ENCODE measurements at places on chromosomes 3 and 15. TPM values are rescaled to one million over a fixed set of nuclear protein-coding genes. Genes with fewer than 3 reads are reported as not detected.

GRCh38 chr3:132029182-132029902, 5.5 kb downstream of the CPNE4 start:
- H3K36me3 ChIP-seq, result no peaks in the 10 kb centered on the region
- DNase-seq, result peak; percentile 83
- H3K4me3 ChIP-seq, result no peak overlapping the region

GRCh38 chr15:99430881-99431401, 134.8 kb upstream of the MEF2A start:
- no peaks in the 10 kb centered on the region for H3K27me3 ChIP-seq
- no peaks in the 10 kb centered on the region for H3K36me3 ChIP-seq
- peak; percentile 66 for DNase-seq
- no peak overlapping the region for H3K4me3 ChIP-seq
- H3K4me1 ChIP-seq, result peaks cover 60% of the 10 kb centered on the region
- no peak overlapping the region for H3K27ac ChIP-seq

DNA sequence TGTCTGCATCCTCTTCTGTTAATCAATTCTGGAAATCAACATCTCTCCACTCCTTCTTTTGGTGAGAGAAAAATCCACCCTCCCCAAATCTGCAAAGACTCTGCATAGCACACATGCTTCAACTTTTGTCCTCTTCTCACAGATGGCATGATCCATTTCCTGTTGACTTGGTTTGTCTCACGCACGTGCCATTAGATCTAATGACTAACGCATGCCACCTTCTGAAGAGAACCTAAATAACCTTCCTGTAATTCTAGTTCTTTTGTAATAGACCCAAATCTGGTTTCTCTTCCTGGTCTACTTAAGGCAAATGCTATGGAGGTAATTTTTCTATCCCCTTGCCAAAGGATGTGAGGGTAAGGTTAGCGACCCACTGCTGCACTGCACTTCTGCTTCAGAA, 51.0 kb upstream of the ATOSA start:
- H3K4me3 ChIP-seq, result no peak overlapping the region
- peaks cover 30% of the 10 kb centered on the region for H3K4me1 ChIP-seq

- H3K27ac ChIP-seq, result peak overlapping the region; percentile 2
- no peak overlapping the region for H3K4me3 ChIP-seq
- peaks cover 8% of the 10 kb centered on the region for H3K36me3 ChIP-seq
- H3K27me3 ChIP-seq, result no peaks in the 10 kb centered on the region
Measured at GRCh38 chr3:111911446-111911845, 52.4 kb downstream of the PHLDB2 start.

DNA sequence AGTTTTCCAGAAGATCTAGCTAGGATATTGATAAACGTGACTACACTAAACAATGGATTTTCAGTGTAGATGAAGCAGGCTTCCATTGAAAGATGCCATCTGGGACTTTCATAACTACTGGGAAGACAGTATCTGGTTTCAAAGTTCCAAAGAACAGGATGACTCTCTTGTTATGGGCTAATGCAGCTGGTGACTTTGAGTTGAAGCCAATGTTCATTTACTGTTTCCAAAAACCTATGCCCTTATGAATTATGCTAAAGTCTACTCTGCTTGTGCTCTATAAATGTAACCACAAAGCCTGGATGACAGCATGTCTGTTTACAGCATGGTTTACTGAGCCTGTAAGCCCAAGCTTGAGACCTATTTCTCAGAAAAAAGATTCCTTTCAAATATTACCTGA, 245.4 kb downstream of the GBE1 start:
- no peak for DNase-seq
- no peaks in the 10 kb centered on the region for H3K4me1 ChIP-seq
- H3K36me3 ChIP-seq, result no peaks in the 10 kb centered on the region
- no peaks in the 10 kb centered on the region for H3K27me3 ChIP-seq

DNA sequence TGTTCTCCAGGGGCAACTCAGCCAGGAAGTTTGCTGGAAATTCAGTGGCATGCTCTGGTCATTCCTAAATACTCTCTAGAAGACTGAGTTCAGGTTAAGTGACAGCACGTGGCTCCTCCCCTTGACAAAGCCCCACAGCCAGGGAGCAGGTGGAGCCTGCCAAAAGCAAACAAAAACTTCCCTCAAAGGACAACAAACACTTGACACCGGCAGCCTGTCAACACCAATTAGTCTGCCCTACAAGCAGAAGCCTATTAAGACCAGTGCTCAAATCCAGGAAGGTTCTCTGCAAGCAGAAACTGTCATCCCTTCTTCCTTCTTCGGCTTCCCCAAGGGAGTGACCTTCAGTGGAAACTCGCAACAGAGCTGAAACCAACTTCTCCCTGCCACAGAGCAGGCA, 5.0 kb downstream of the MEX3B start:
- H3K27ac ChIP-seq, result no peak overlapping the region
- H3K4me3 ChIP-seq, result no peak overlapping the region
- no peaks in the 10 kb centered on the region for H3K36me3 ChIP-seq
- DNase-seq, result no peak
- peaks cover 7% of the 10 kb centered on the region for H3K27me3 ChIP-seq
- peaks cover 26% of the 10 kb centered on the region for H3K4me1 ChIP-seq

DNA sequence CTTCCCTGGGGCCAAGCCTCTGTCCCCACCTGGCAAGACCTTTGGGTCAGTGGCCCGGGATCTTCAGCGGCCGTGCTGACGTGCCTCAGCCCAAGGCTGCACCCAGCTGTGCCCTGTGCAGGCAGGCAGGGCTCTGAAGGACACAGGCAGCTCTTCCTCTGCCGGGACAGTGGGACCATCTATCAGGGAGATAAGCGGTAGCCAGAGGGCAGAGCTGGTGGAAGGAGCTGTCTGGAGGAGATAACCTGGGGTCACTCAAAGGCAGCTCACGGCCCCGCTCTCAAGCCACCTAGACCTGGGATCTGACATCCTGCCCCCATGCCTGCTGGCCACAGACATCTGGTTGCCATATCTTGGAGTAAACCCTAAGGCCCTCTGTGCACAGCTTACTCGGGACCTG, 27.3 kb downstream of the DUSP7 start:
- no peaks in the 10 kb centered on the region for H3K27me3 ChIP-seq
- no peak overlapping the region for H3K4me3 ChIP-seq
- no peaks in the 10 kb centered on the region for H3K36me3 ChIP-seq
- H3K4me1 ChIP-seq, result peaks cover 32% of the 10 kb centered on the region

GRCh38 chr3:32758375-32758753, 59.4 kb upstream of the TRIM71 start:
- H3K27me3 ChIP-seq, result no peaks in the 10 kb centered on the region
- H3K4me3 ChIP-seq, result no peak overlapping the region

GRCh38 chr3:115789481-115789880, 166.2 kb downstream of the GAP43 start:
- peaks cover 8% of the 10 kb centered on the region for H3K4me1 ChIP-seq
- H3K36me3 ChIP-seq, result no peaks in the 10 kb centered on the region
- DNase-seq, result no peak

- peaks cover 20% of the 10 kb centered on the region for H3K4me1 ChIP-seq
- H3K36me3 ChIP-seq, result no peaks in the 10 kb centered on the region
- peak overlapping the region; percentile 5 for H3K27ac ChIP-seq
- H3K27me3 ChIP-seq, result no peaks in the 10 kb centered on the region
- DNase-seq, result no peak
Measured at GRCh38 chr15:48962662-48963523, 826 bp downstream of the SHC4 start.

- no peaks in the 10 kb centered on the region for H3K27me3 ChIP-seq
- no peak overlapping the region for H3K27ac ChIP-seq
- H3K4me3 ChIP-seq, result no peak overlapping the region
- DNase-seq, result no peak
Measured at GRCh38 chr3:40057077-40057476, 247.7 kb downstream of the MYRIP start.

GRCh38 chr3:133475245-133476010, 75.6 kb downstream of the BFSP2 start:
- H3K36me3 ChIP-seq, result no peaks in the 10 kb centered on the region
- no peak overlapping the region for H3K4me3 ChIP-seq
- H3K4me1 ChIP-seq, result peaks cover 35% of the 10 kb centered on the region
- peak overlapping the region; percentile 83 for H3K27ac ChIP-seq

- H3K36me3 ChIP-seq, result no peaks in the 10 kb centered on the region
- peaks cover 4% of the 10 kb centered on the region for H3K27me3 ChIP-seq
- H3K4me3 ChIP-seq, result no peak overlapping the region
- H3K27ac ChIP-seq, result no peak overlapping the region
- no peaks in the 10 kb centered on the region for H3K4me1 ChIP-seq
- DNase-seq, result no peak
Measured at GRCh38 chr15:29632671-29633406, 189.4 kb downstream of the TJP1 start.

DNA sequence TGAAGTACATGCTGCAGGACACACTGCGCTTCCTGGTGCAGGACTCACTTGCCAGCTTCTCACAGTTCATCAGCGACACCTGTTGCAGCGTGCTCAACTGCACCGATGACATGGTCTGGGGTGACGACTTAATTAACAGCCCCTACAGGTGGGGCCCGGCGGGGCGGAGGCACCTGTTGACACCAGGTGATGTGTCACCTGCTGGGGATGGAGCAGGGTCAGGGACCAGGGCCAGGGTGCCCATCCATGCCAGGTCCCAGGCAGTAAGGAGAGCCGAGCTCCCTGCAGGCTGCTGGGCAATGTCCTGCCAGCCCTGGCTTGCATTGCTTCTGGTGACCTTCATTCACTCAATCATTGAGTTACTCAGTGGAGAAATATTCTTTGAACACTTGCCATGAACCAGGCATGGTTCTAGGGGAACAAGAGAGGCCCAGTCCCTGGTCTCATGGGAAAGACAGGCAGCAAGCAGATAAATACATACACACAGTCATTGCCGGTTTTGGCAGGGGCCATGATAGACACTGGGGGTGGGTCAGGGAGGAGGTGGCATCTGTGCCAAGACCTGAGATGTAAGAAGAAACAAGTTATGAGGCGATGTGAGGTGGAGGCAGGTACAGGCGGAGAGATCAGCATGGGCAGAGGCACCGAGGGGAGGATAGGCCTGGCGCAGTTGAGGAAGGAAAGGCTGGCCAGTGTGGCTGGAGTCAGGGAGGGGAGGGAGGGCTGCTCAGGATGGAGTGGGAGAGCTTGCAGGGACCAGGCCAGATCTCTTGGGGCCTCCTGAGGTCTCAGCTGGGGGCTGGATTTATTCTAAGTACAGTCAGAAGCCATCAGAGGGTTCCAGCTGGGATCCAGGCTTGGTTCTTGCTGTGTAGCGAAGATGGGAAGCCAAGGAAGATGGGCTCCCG, 30.8 kb downstream of the DNAH1 start:
- no peak overlapping the region for H3K27ac ChIP-seq
- H3K4me1 ChIP-seq, result peaks cover 3% of the 10 kb centered on the region
- no peaks in the 10 kb centered on the region for H3K27me3 ChIP-seq
- no peak for DNase-seq
- peaks cover 40% of the 10 kb centered on the region for H3K36me3 ChIP-seq

GRCh38 chr3:167783781-167784180, 48.3 kb downstream of the SERPINI1 start:
- H3K4me3 ChIP-seq, result no peak overlapping the region
- H3K4me1 ChIP-seq, result no peaks in the 10 kb centered on the region
- no peak overlapping the region for H3K27ac ChIP-seq
- H3K36me3 ChIP-seq, result no peaks in the 10 kb centered on the region
- DNase-seq, result no peak

GRCh38 chr15:43776718-43777266, at the start of gene ELL3:
Gene ELL3 (minus strand): TSS chr15:43776966. CDS start chr15:43776901, 65 bp downstream.
- H3K36me3 ChIP-seq, result peaks cover 17% of the 10 kb centered on the region
- H3K27ac ChIP-seq, result peak within 1 kb of the TSS; percentile 89
- no peaks in the 10 kb centered on the region for H3K27me3 ChIP-seq

- no peaks in the 10 kb centered on the region for H3K27me3 ChIP-seq
- H3K4me1 ChIP-seq, result peaks cover 17% of the 10 kb centered on the region
- no peak overlapping the region for H3K4me3 ChIP-seq
- DNase-seq, result peak; percentile 82
- H3K27ac ChIP-seq, result peak overlapping the region; percentile 28
Measured at GRCh38 chr15:52261498-52262242, 33.9 kb downstream of the MYO5C start.

DNA sequence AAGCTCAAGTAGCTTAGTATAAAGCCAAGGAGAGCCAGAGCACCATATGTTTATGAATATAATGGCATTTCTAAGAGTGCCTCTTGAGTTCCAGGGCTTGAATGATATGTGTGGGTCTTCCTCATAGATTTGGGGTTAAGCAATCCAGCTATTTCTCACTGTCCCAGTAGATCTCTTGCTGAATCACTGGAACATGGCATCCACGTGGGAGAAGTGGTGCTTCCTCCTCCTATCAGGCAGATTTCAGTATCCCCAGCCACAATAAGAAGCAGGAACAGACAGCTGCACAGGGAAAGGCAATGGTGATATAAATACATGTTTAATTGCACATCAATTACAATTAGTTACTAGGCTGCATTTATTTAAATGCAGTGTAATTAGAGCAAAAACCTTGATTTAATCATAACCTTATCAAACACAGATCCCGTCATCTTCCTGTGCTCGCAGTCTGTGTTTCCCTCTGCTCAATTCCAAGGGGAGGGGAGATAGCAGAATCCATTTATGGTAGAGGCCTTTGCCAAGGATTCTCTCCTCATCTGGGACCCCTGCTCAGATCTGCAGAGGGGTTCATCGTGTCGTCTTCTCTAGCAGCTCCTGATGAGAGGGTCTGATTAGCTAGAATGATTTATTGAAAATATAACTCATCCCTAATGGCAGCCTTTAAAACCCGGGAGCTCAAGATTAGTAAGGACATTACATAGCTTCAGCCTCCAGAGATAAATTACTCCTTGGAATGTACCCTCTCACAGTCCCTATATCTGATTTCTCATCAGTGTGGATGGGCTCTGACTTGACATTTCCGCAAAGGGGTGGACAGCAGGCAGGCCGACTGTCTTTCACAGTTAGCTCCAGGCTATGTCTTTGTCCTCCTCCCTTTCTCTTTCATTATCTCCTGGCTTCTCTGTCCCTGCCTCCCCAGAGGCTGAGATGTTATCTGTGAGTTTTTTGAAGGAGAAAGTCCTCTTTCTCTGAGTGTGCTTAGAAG, 775.9 kb downstream of the AGBL1 start:
- no peaks in the 10 kb centered on the region for H3K4me1 ChIP-seq
- no peak overlapping the region for H3K27ac ChIP-seq
- H3K27me3 ChIP-seq, result no peaks in the 10 kb centered on the region
- no peak for DNase-seq
- H3K36me3 ChIP-seq, result no peaks in the 10 kb centered on the region

DNA sequence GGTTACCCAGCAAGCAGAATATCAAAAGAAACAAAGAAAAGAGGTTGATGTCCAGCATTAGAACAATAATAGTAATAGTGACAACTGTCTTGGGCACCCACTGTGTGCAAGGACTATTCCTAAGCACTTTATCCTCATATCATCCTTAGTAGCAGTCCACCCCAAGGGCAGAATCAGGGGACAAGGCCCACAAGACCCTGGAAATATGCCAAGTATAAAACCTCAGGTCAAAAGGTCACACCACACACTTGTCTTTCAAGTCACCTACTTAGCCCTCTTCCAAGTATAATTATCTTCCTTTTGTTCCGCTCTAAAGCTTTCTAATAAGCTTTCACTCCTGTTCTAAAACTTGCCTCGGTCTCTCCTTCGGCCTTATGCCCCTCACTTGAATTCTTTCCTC, 124.0 kb upstream of the STT3B start:
- no peaks in the 10 kb centered on the region for H3K4me1 ChIP-seq
- H3K36me3 ChIP-seq, result no peaks in the 10 kb centered on the region
- no peak overlapping the region for H3K27ac ChIP-seq
- no peak overlapping the region for H3K4me3 ChIP-seq

Gene MAP6D1
- 4.9 TPM for total RNA-seq

Gene GOLGA6B
- total RNA-seq, result 0.80 TPM

Gene LRRC31
- total RNA-seq, result not detected

Gene IQCH
- total RNA-seq, result 3.1 TPM

Gene CNTN3
- total RNA-seq, result 0.57 TPM

Gene GPR62
- total RNA-seq, result not detected
